Hindlimb muscle (tissue), 1 donor: ENCODE measurements at places on chromosomes 3 and 15. TPM values are rescaled to one million over a fixed set of nuclear protein-coding genes. Genes with fewer than 3 reads are reported as not detected.

TMOD2 gene
- polyA plus RNA-seq: 6.6 TPM

TMEM212 gene
- 0.15 TPM for polyA plus RNA-seq

ZNF80 gene
- polyA plus RNA-seq: 0.09 TPM

POMGNT2 gene
- polyA plus RNA-seq: 22.9 TPM

SAMD7 gene
- polyA plus RNA-seq: not detected

GOLGA8B gene
- 41.4 TPM for polyA plus RNA-seq

PLA2G4B gene
- 7.0 TPM for polyA plus RNA-seq

AADACL2 gene
- 0.31 TPM for polyA plus RNA-seq

HAPLN3 gene
- 6.1 TPM for polyA plus RNA-seq

FAM43A gene
- 18.7 TPM for polyA plus RNA-seq

PCOLCE2 gene
- 1.0 TPM for polyA plus RNA-seq

CDCP1 gene
- 0.34 TPM for polyA plus RNA-seq

DCBLD2 gene
- 26.3 TPM for polyA plus RNA-seq

GMPS gene
- polyA plus RNA-seq: 38.0 TPM

EPHA6 gene
- 0.13 TPM for polyA plus RNA-seq

NANOGP8 gene
- polyA plus RNA-seq: not detected

CORO2B gene
- 4.7 TPM for polyA plus RNA-seq

OR4F15 gene
- not detected for polyA plus RNA-seq

SLC38A3 gene
- polyA plus RNA-seq: 3.3 TPM

SLC27A2 gene
- polyA plus RNA-seq: 0.39 TPM

USP3 gene
- polyA plus RNA-seq: 26.4 TPM

VEPH1 gene
- polyA plus RNA-seq: 1.0 TPM

SORD gene
- 7.7 TPM for polyA plus RNA-seq

COPB2 gene
- polyA plus RNA-seq: 78.9 TPM

ZPLD1 gene
- not detected for polyA plus RNA-seq

TRPM1 gene
- not detected for polyA plus RNA-seq

ATP13A5 gene
- polyA plus RNA-seq: 0.88 TPM

LACTB gene
- 15.2 TPM for polyA plus RNA-seq

CHRNA7 gene
- polyA plus RNA-seq: 1.6 TPM

CLCN2 gene
- polyA plus RNA-seq: 4.8 TPM

FSTL1 gene
- polyA plus RNA-seq: 471 TPM

FBXW12 gene
- 0.14 TPM for polyA plus RNA-seq

UROC1 gene
- polyA plus RNA-seq: 0.14 TPM

CRABP1 gene
- 9.2 TPM for polyA plus RNA-seq

CLRN1 gene
- polyA plus RNA-seq: 0.19 TPM

GATA2 gene
- polyA plus RNA-seq: 3.6 TPM

SMCO1 gene
- 1.5 TPM for polyA plus RNA-seq

GRM2 gene
- 0.43 TPM for polyA plus RNA-seq

CCK gene
- 4.2 TPM for polyA plus RNA-seq

ZNF620 gene
- polyA plus RNA-seq: 3.5 TPM

GOLGA8S gene
- 0.79 TPM for polyA plus RNA-seq
